Thymus (tissue), 14 donors: ENCODE measurements at places on chromosomes 1 and 21. TPM values are rescaled to one million over a fixed set of nuclear protein-coding genes. Genes with fewer than 3 reads are reported as not detected.

DNA sequence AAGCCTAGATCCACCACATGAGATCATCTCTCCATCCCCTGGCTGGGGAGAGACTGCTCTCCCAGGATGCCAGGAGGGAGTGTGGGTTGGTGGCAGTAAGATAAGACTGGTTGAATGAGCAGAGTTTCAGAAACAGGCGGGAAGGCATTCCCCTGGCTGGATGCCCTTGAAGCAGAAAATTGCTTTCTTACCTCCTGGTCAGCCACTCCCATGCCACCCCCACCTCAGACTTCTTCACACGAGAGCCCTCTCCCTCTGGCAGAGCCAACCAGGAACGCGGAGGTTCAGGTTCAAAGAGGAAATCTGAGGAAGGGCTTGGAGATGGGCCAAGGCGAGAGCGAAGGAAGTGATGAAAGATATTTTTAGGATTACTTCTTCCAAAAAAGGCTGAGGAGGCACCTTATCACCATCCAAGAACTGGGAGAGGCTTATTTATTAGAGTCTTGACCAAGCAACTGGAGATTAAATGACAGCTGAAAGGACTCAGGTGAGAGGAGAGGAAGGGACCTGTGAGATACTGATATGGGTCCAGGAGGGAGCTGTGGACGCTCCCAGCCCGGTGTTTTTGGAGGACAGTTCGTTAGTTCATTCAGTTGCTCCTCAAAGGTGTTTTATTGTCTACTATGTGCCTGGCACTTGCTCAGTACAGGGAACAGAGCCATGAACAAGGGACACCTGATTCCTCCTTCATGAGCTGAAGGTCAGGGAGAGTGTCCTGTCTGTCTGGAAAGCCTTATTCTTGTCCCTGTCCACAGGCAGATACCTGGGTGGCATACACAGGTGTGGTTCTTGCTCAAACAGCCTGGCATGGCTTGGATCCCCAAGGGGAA is 18.9 kb upstream of the SLC26A9 start:
- DNase-seq: no peak

- no peak for DNase-seq
Observed at GRCh38 chr1:36689992-36690391, 207.3 kb upstream of the CSF3R start.

DNA sequence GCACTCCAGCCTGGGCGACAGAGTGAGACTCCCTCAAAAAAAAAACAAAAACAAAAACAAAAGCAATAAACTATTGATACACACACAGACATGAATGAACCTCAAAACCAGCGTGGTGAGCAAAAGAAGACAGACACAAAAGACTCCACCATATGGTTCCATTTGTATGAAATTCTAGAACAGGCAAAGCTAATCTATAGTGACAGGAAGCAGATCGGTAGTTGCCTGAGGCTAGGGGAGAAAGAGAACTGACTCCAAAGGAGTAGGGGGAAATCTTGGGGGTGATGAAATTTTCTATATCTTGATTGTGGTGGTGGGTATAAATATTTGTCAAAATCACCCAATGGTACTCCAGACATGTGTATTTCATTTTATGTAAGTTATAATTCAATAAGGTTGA is 20.9 kb downstream of the LACTBL1 start:
- DNase-seq: no peak

- no peak for DNase-seq
Observed at GRCh38 chr1:153628638-153629342, 556 bp downstream of the S100A1 start.

DNA sequence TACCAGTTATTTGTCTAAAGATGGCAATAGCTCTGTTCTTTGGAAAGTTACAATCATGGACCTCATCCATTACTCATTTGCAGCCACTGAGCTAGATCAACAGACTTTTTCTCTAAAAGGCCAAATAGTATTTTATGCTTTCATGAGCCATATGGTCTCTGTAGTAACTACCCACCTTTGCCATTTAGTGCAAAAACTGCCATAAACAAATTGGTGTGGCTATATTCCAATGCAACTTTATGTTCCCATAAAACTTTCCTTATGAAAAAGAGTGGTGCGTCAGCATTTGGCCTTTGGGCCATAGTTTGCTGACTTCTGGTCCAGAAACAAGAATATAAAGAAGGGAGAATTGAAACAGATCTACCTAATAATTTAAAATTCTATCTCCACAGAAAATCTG is 20.1 kb upstream of the KCTD3 start:
- DNase-seq: no peak

TSTD1 gene
- total RNA-seq: 73.0 TPM

RGS16 gene
- total RNA-seq: 8.3 TPM

- DNase-seq: no peak
Observed at GRCh38 chr1:105544475-105544874, 1512.0 kb upstream of the PRMT6 start.

- DNase-seq: no peak
Observed at GRCh38 chr1:39113109-39113743, 87.1 kb downstream of the NDUFS5 start.

DNA sequence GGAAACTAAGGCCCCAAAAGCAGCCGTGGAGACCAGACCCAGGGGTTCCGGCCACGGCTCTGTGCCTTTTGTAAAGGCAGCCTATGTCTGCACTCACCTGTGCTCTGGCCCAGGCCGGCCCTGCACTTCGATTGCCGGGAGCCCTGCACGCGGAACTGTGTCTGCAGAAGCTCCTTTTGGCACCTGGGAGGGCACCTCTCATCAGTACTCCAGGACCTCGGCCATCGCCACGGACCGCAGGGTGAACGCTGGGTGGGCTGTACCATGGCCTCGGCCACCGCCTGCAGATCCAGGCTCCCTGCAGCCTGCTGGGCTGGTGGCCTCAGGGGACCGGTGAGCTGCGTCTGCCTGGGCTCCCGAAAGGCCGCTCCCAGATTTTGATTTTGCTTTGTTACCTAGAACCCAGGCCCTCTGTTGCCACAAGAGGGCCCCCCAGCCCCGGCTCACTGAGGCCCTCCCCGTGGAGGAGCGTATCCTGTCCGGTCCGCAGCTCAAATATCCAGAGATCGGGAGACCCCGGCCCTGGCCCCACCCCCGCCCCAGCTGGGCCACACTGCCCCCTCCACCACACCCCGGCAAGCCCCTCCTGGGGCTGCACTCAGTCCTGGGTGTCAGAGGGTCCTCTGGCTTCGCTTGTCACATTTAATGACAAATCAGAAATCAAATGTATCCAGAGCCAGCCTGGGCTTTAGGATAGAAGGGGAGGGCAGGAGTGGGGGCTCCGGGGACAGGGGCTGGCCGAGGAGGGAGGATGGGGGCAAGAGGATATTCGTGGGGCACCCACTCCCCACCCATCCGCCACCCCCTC is 60.2 kb upstream of the PDE9A start:
- peak; percentile 36 for DNase-seq

DNA sequence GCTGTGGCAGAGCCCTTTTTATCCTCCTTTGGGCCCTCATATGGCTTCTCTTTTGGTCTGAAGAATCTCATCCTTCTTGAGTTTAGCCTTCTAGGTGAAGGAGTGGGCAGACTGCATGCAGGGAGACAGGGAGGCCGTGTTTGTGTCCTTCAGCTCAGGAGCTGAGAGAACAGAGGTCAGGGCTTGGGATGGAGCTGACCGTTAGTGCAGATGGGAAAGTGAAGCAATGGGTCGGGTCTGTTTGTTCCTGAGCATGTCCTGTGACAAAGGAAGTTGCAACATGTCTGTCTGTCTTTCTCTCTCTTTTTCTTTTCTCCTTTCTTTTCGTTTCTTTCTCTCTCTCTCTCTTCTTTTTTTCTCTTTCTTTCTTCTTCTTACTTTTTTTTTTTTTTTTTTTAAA is 14.9 kb downstream of the MAPKAPK2 start:
- no peak for DNase-seq

DNA sequence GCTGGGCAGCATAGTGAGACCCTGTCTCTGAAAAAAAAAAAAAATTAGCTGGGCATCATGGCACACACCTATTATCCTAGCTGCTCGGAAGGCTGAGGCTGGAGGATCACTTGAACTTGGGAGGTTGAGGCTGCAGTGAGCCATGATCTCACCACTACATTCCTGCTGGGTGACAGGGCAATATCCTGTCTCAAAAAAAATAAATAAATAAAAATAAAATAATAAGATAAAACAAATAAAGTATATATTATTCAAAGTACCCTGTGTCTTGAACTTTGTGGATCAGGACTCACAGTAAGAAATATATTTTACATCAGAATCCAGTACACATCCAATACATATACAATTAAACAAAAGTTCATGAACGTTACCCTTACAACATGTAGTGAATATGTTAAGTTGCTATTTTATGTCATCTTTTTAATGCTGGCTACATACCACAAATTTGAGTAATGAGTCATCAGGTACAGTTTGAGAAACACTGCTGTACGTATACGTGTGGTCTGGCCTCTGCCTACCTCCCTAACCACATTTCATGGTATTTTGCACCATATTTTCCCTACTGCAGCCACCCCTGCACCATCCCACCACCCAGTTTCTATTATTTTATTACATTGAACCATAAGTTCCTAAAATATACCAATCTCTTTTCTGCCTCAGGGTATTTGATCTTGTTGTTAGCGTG is 4.4 kb downstream of the NME7 start:
- no peak for DNase-seq

DNA sequence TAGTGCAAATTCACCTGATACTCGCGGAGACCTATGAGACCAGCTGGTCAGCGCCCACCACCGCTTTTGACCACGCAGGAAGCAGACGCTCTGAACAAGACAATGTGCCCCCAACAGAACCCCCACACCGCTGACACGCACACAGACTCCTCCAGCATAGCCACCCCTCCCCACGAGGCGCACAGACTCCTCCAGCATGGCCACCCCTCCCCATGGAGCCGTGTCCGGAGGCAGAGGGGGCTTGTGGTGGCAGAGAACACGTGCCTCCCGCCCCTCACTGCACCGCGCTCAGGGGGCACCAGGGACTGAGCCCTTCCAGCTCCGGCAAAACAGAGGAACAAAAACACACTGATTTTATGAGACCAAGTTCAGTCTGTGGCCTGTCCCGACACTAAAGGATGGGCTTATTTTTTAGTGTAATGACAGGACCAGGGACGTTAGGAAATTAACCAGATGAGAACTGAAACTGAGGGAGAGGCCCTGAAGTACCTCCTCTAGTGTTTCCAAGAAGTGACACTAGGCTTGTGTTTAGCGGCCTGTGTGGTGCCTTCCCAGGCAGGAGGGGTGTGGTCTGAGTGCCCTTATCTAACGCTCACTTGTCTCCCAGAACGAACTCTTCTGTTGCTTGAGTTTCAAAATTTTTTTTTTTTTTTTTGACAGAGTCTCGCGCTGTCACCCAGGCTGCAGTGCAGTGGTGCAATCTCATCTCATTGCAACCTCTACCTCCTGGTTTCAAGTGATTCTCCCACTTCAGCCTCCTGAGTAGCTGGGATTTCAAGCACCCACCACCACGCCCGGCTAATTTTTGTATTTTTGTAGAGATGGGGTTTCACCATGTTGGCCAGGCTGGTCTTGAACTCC is 10.0 kb upstream of the AGPAT3 start:
- DNase-seq: no peak

DNA sequence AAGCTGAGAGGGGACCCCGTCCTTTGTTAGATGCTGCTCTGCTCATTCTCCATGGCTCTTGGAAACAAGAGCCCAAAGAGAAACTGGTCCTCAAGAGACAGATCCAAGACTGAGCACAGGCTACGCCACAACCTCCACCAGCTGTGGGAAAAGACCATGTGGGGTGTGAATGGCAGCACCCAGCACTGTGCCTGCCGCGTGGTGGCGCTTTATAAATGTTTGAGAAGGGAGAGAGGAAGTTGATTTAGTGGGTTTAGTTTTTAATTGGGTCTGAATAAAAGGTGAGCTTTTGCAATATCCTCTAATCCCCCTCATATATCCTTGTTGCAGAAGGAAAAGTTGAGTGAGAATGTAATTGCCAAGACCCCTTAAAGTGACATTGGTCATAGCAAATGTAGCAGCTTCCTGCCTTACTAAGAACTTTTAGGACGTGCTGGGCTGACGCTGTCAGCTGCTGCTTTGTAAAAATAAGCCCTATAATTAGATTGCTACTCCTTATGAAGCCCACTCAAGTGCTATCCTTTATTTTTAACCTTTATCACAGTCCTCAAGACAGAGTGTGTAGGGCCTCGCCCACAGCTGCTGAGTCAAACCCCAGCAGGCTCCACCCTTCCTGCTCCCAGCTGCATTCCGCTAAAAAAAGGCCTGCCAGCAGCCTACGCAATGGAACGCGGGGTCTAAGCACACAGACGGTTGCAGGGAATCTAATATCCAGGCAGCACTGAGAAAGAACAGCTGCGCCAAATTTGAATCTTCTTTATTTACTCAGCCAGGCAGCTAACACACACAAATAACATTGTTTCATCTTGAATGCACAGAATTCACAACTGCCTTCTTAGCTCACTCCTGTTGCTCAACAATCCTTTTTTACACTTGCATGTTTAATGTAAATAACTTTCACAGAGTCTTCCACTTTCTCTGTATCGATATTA is 47.4 kb upstream of the PRDX6 start:
- peak; percentile 47 for DNase-seq

TAS1R1 gene
- total RNA-seq: not detected

GRCh38 chr1:118986555-118987467 is 1.3 kb downstream of the TBX15 start:
- DNase-seq: no peak

GRCh38 chr1:19009882-19010321 is 53.4 kb upstream of the IFFO2 start:
- no peak for DNase-seq

DNA sequence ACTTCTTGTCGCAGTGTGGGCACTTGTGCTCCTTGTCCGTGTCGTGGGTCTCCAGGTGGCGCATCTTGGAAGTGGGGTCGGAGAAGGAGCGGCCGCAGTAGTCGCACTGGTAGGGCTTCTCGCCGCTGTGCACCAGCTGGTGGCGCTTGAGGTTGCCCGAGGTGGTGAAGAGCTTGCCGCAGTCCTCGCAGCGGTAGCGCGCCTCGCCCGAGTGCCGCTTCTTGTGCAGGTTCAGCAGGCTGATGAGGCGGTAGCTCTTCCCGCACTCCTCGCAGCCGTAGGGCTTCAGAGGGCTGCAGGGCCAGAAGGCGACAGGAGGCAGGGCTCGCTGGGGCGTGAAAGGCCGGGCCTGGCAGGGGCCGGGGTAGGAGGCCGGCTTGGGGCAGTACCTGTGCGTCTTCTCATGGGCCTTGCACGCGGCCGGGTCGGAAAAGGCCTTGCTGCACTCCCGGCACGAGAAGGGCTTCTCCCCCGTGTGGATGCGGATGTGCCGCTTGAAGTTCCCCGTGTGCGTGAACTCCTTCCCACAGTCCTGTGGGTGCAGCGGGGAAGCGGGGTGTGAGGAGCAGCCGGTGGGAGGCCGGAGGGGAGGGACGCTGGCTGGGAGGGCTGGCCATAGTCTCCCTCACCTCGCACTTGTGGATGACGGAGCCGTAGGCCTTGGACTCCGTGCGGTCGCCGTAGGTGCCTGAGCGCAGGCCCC is 31.4 kb downstream of the ZBTB17 start:
- no peak for DNase-seq

DNA sequence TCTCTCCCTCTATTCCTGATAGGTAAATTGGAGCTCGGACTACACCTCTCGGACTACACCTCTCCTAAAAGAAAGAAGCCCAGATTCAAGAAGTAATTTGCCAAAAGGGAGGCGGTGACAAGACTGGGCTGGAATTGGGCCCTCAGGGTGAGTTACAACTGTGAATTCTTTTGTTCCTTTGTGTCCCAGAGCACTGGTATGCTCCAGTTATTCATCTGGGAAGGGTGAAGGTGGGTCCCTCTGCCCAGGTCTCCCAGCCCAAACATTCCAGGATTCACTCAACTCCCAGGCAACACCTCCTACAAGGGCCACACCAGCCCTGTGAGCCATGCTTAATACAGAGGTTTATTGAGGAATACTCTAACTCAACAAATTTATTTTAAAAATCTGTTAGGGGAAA is 69.2 kb downstream of the LMX1A start:
- no peak for DNase-seq

- DNase-seq: no peak
Observed at GRCh38 chr1:216064643-216065042, 358.6 kb downstream of the USH2A start.

LMOD1 gene
- 0.24 TPM for total RNA-seq

GRCh38 chr1:240464099-240464498 is 147.9 kb downstream of the GREM2 start:
- no peak for DNase-seq
